ENCODE measurements at places on chromosomes 6 and 20. TPM values are rescaled to one million over a fixed set of nuclear protein-coding genes. Genes with fewer than 3 reads are reported as not detected.

Gene PTGIS
- total RNA-seq, result 0.05 TPM

Gene FAM83C
- total RNA-seq, result not detected

Gene BPIFA1
- total RNA-seq, result not detected

Gene MOG
- total RNA-seq, result not detected

Gene CFAP206
- total RNA-seq, result 0.56 TPM

Gene BTN1A1
- total RNA-seq, result not detected

Gene TMEM74B
- 3.7 TPM for total RNA-seq
